CD4-positive, alpha-beta T cell treated with Interleukin-15 for 1 hour (primary cell): ENCODE measurements at places on chromosomes 4 and X.
A peak's percentile ranks its signal among the peaks of the same experiment; 100 is the strongest.

GRCh38 chrX:77070202-77070918, 376.8 kb upstream of the FGF16 start:
- DNase-seq: no peak

GRCh38 chrX:116499780-116500179, 37.0 kb upstream of the CT83 start:
- DNase-seq: no peak

GRCh38 chr4:46550471-46550870, 160.5 kb upstream of the GABRA2 start:
- no peak for DNase-seq

DNA sequence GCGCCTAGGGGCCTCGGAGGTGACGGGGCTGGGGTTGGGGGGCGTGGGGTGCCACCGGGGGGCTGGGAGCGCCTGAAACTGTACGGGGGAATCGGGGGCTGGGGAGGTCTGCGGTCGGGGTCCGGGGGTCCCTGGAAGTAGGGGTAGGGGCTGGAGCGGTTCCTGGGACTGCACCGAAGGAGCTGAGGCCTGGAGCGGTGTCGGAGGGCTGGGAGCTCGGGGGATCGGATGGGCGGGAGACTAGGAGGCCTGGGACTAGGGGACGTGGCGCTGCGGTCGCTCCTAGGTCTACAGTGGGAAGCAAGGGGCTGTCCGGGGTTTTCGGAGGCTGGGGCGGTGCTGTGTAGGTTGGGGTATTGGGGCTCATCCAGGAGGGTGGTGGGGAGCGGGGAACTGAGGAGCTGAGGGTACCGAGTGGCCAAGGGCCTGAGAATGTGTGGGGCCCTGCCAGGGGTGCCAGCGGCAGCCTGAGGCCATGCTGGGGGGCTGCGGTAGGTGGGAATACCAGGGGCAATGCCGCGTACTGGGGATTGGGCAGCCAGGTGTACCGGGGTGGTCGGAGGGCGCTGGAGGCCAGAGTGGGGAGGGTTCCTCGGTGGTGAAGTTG, 562 bp downstream of the AKAP17A start:
- no peak for DNase-seq

DNA sequence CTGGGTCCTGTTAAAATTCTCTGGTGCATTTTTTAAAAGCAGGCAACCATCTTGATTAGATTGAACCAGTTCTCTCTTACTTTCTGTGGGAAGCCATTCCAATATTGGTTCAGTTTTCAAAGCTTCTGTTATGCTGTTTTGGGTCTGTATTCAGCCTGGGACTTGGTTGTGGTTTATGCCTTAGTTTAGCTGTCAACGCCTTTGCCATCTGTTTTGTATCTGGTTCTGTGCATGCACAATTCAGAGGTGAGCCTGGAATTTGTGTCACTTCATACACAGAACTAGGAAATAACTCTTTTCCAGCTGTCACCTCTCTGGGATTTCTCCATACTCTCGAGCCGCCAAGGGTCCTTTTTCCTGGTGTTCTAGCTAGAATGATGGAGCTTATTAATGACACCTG, 46.2 kb downstream of the STAP1 start:
- no peak for DNase-seq

GRCh38 chr4:124111411-124111810, 601.1 kb downstream of the ANKRD50 start:
- DNase-seq: no peak

DNA sequence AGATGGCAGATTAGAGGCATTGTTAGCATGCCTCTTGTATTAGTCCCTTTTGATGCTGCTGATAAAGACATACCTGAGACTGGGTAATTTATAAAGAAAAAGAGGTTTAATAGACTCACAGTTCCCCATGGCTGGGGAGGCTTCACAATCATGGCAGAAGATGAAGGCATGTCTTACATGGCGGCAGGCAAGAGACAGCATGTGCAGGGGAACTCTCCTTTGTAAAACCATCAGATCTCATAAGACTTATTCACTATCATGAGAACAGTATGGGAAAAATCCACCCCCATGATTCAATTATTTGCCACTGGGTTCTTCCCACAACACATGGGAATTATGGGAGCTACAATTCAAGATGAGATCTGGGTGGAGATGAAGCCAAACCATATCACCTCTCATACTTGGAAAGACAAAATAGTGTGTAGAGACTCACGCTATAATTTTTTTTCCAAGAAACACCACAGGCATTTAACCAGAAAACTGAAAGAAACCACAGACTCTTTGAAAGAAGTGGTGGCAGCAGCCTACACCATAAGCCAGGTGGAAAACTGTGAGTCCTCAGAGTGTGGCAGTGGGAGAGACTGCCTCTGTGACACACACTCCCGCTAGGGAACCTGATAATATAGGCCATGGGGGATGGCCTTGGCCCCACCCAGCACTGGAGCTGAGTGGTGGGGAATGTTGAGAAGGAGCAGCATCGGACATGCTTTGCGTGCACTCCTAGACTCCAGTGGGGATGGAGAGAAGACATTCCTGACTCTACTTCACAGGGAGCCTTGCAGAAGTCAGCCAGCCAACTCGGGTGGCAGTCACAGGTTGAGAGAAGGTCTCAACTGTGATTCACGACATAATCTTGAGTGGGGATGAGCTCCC, 51.5 kb downstream of the SLC2A9 start:
- DNase-seq: no peak

GRCh38 chr4:15738877-15739276, 36.0 kb downstream of the BST1 start:
- no peak for DNase-seq

GRCh38 chr4:171742436-171742835, 70.8 kb upstream of the GALNTL6 start:
- no peak for DNase-seq

DNA sequence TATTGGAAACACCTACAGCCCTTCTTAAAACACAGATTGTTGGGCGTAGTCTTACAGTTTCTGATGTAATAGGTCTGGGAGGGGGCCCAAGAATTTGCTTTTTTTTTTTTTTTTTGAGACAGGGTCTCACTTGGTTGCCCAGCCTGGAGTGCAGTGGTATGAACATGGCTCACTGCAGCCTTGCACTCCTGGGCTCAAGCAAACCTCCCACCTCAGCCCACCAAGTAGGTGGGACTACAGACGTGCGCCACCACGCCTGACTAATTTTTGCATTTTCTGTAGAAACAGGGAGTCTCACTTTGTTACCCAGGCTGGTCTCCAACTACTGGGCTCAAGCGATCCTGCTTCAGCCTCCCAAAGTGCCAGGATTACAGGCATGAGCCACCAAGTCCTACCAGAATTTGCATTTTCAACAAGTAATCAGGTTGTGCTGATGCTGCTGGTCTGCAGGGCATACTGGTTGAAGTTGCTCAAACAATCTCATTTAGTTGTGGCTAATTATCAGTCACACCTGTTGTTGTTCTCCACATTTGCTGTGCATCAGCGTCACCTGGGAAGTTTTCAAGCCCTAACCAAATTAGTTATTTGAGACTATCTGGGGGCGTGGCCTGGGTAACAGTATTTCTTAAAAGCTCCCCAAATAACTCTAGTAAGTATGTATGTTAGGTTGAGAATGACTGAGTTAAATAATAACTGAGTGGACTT, 14.0 kb downstream of the TMEM154 start:
- peak; percentile 32 for DNase-seq

- no peak for DNase-seq
Observed at GRCh38 chr4:128819082-128819742, 9.7 kb downstream of the JADE1 start.

DNA sequence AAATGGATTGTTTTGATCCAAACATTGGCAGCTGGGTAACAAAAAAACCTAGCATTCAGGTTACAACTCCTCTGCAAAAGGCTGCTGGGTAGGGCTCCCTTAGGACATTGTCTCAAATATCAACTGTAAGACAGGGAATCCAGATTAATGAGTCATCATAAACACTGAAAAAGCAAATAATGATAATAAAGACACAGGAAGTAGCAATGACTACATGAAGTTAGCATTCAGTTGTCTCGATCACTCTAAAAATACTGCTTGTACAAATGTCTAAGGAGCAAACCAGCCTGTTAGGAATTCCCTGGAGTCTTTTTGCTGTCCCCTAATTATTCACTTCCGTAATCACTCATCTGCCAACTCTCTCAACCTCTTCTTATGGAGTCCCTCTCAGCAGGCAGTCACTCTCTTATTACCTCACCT, 259.2 kb downstream of the GPC3 start:
- no peak for DNase-seq

GRCh38 chrX:20653070-20653469, 386.4 kb upstream of the RPS6KA3 start:
- DNase-seq: no peak
